Stimulated activated CD8-positive, alpha-beta memory T cell treated with anti-CD3 and anti-CD28 coated beads, Interleukin-7, amount 100 ng/mL, for 1 hour (primary cell): ENCODE measurements at places on chromosomes 4 and X.

- DNase-seq, result peak; percentile 42
These were observed 215.2 kb upstream of the PSAPL1 start for GRCh38 chr4:7649741-7650531.

- DNase-seq, result no peak
These were observed 102.2 kb downstream of the MXRA5 start for GRCh38 chrX:3244203-3244743.

- peak; percentile 38 for DNase-seq
These were observed 48.1 kb upstream of the FAM9C start for GRCh38 chrX:13092455-13092941.

- no peak for DNase-seq
These were observed 46.3 kb upstream of the ARHGEF6 start for GRCh38 chrX:136827026-136827425.

DNA sequence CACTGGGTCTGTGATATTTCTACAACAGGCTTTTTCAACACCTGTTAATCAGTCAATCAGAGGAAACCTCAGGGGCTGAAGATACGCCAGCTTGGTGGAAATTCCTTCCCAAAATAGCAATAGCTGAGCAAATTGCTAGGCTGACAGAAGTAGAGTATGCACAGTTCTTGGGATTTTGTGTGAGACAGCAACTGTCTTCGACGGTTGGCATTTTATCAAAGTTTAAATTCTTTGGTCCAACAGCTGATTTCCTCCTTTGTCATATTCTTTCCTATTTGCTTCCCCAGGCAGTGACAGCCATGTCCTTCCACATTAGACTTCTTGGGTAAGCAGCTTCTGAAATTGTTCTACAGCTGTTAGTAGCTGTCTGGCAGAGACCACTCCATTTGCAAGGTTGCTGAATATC lies 8.0 kb upstream of the PALLD start:
- DNase-seq, result no peak
